ENCODE measurements at places on chromosomes 1 and 21.
A peak's percentile ranks its signal among the peaks of the same experiment; 100 is the strongest.

GRCh38 chr1:173099166-173099565, 48.4 kb upstream of the TNFSF18 start:
- no peak for DNase-seq

GRCh38 chr1:117362986-117363385, 4.3 kb upstream of the MAN1A2 start:
- no peak for DNase-seq

- DNase-seq = no peak
These were observed 24.4 kb downstream of the ADAM30 start for GRCh38 chr1:119871881-119872280.

DNA sequence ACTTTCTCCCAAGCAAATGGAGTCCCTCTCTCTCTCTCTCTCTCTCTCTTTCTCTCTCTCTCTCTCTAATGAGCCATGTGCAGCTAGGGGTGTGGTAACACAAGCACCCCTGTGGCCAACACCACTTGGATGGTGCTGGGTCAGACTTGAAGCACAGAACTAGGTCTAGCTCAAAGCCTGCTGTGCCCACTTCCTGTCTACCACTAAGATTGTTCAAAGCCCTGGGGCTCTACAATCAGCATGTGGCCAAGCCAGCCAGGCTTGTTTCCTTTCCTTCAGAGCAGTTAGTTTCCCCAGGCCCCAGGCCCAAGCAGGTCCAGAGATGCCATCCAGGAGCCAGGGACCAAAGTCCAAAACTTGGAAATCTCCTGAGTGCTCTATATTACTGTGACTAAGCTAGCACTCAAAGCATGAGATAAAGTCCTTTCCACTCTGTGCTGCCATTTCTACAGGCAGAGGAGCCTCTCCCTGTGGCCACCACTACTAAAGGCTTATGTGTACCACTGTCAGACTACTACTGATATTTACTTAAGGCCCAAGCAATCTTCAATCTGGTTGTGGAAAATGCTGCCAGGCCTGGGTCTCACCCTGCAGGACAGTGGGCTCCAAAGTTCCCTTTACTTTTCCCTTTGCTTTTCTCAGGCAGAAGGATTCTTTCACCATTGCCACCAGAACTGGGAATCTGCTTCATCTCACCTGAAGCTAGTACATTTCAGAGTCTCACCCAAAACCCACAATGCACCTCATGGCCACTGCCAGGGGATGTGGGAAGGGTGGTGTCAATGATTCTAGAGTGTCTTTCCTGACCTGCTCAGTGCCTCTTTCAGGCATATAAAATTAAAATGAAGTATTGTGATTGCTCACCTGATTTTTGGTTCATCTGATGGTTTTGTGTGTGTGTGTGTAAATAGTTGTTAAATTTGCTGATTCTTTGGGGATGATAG, 999.5 kb downstream of the NCAM2 start:
- DNase-seq = no peak

GRCh38 chr1:204172404-204173029, 6.4 kb upstream of the REN start:
- no peak for DNase-seq

GRCh38 chr1:248822148-248823032, 3.3 kb downstream of the SH3BP5L start:
- no peak for DNase-seq

DNA sequence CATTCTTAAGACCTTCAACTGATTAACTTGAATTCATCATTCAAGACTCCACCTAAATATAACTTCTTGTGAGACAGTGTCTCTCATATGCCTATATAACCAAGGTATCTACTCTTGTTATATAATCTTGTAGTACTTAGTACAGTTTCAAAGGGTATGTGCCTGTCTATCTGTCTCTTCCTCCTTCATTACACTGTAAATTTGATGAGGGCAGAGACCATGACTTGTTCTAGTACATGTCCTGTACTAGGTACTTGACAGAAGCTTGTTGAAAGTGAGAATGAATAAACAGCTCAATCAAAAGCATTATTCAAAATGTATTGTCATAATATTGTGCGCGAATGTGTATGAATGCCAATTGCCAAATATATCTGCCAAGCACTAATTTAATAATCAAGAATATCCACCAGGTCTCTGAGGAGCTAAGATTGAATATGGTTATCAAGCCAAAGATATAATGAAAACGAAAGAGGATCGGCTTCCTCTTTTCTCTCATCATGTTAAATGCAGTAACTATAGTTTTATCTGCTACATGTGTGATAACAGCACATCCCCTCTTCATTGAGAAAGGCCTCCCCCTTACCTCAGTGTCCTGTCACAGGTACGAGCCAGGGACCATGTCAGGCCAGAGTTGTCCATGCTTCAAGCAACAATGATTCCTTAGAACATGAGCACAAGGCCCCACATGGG, 117.3 kb downstream of the UCHL5 start:
- no peak for DNase-seq

- DNase-seq = no peak
These were observed at the start of gene CLCA1 for GRCh38 chr1:86468501-86468977. Gene CLCA1, plus strand, starts transcription at chr1:86468927. Its CDS starts 45 bp downstream, at chr1:86468972.

DNA sequence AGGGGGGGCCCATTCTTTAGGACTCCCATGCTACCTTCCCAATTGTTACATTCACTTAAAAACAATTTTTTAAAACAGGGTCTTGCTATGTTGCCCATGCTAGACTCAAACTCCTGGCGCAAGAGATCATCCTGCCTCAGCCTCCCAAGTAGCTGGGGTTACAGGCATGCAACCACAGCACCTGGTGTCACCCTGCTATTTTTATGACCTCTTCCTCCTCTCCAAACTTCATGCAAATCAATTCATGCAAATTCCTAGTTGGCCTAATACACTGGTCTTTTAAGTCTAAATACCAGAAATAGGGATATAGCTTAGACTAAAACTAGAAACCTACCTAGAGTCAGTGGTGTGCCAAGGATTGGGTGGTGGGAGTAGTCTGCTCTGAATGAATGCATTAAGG, 30.1 kb downstream of the CDKN2C start:
- peak; percentile 42 for DNase-seq

DNA sequence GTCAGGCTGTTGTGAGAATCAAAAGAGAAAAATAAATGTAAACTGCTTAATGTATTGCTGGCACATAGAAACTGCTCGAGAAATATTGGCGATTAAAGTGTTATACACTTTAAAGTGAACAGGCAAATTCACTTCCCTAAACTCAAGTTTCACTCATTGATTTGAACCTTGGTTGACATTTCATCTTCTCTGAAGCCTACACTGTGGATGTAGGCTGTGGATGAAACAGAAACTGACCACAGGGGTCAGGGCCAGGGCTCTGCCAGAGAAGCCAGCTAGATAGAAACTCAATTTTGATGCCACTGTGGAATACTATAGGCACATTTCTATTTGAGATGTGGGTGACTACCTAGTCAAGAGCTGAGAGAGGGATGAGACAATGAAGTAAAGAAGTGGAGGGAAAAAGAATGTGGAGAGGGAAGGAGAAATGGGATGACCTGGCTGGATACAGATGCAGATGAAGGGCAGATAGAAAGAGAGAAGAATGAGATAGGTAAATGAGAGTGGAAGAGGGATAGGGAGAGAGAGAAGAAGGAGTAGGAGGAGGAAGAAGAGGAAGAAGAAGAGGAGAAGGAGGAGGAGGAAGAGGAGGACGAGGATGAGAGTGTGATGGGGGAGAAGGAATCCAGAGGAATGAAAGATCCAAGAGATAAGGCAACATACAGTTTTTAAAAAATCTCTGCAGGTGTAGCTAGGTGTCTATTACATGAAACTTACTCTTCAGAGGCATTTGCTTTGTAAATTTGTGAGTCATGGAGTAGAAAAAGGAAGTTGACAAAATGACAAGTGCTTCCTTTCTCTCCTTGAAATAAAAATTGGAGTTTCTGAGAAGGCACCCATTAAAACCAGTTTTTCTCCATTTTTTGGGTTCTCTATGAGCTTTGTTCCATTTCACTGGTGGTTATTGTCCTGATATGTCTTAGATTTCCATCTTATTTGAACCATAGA, 17.4 kb upstream of the CD1D start:
- no peak for DNase-seq

- no peak for DNase-seq
These were observed 7.9 kb downstream of the CD53 start for GRCh38 chr1:110880708-110881374.

DNA sequence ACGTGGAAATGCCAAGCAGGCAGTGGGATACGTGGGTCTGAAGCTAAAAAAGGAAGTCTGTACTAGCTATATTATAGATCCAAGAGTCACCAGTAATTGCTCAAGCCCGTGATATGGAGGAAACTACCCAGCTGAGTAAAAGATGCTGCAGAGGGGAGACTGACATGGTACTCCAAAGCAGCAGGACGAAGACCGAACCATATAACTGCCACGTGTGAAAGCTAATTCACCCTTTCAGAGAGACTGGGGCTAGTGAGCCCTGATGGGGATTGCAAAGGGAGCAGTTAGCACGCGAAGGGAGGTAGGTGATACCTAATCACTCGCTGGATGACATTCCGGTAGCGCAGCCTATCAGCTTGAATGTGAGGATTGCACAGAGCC, 316 bp downstream of the AP4B1 start:
- no peak for DNase-seq

DNA sequence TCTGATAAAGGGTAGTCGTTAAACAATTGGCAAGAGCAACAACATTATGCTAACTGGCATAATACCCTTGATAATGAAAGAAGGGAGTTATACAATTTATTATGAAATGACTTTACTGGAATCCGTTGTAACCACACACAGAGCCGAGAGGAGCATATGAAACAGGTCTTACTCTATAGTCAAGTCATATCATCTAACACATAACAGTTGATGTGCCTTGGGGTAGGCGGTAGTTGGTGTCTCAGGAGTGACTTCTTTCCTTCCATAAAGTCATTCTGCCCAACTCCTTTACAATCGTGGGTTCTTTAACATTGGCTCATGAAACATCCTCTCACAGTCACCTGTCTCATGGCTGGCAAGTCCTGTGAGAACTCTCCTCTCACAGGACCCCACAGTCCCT, 225.2 kb downstream of the LTN1 start:
- DNase-seq = no peak

DNA sequence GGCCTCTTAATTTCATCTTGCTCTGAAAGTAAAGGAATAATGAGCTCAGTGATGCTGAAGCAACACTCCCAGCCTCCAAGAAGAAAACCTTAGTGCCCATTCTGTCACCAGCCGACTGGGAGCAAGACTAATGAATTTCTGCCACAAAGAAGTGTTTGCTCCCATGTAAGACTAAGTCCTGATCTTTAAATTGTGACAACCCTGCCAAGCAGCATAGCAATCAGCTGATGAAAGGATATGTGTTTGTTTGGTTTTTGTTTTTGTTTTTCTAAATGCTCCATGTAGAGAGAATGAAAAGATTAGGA, 113.7 kb upstream of the PALMD start:
- no peak for DNase-seq

- no peak for DNase-seq
These were observed 133.9 kb upstream of the IGSF21 start for GRCh38 chr1:17973694-17974093.

GRCh38 chr21:42542596-42542995, 28.9 kb downstream of the SLC37A1 start:
- no peak for DNase-seq

- peak; percentile 79 for DNase-seq
These were observed 78.6 kb downstream of the KCNN3 start for GRCh38 chr1:154791292-154792166.

DNA sequence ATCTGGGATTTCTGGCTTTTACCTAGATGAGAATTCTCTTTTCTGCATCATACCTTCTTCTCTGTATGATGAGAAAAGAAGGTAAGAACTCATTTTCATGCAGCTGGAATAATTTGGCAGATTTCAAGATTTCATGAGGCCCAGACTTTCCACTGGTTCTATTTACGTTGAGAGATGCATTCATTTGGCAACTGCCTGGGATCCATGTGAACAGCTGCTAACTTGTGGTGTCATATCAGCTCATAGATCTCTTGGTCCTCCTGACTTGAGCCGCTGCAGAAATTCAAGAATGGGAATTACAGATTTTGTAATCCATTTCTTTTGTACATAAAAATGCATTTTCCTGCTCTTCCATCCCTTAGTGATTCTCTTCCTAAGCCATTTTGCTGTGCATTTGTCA, 17.1 kb upstream of the C1orf87 start:
- DNase-seq = no peak

DNA sequence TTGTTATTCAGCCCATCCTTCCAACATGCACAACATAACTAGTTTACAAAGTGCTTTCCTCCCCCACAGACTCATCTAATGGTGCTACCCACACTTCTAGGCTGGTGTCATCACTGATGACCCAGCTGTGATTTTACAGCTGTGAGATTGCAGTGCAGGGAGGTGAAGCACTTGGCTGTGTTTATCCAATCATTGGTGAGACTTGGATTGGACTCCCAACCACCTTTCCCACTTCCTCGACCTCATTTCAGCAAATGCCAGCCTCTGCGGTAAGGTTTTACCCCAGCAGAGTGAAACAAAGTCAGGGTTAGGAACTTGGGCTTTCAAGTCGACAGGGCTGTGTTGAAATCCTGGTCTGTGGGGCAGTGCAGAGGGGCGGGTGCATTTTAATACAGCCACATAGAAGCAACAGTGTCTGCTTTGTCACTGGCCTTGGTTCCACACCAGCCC, 22.1 kb downstream of the ECHDC2 start:
- DNase-seq = no peak

DNA sequence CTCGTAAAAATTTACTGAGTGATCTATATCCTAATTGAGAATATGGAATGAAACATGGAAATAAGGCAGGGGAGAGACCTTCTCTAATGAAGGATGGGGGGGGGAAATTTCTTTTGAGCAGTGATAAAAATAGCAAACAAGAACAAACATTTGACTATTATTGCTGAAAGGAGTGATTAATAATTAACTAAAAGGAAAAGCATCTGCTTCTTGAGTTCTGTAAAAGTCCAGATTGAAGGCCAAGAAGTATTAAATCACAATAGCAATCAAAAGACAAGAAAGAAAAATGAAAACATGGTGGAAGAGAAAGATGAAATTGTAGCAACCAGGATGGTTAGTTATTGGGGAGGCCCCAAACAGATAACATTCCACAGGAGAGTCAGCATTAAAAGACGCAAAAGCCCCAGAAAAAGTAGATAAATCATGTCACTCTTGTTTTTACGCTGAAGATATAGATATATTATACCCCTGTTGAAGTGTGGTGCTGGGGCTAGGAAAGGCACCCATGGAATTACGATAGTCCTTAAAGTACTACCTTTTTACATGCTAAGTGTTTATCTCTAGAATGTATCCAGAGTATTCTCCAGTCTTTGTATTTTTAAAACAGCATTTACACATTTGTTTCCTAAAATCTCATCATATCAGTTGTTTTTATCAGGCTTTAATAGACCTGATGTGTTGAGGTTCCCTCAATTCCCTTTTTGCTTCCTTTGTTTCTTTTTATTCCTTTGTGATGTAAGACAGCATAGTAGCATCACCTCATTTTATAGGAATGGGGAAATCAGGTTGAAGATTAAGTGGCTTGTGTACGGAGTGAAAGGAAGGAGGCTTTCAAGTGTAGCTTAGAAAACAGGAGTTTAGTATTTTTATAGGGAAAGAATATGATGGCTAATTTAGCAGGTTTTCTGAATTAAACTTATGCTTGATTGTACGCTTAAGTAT, 28.9 kb downstream of the DISP1 start:
- DNase-seq = no peak

- no peak for DNase-seq
These were observed 62.3 kb downstream of the SLC19A1 start for GRCh38 chr21:45479691-45480675.

- no peak for DNase-seq
These were observed 2.6 kb upstream of the TTLL7 start for GRCh38 chr1:84001501-84001900.
